ENCODE measurements at places on chromosomes 11 and 22.

GRCh38 chr11:116697639-116698038, 75.1 kb downstream of the BUD13 start:
- no peak for DNase-seq

GRCh38 chr11:94148189-94148588, 19.5 kb downstream of the PANX1 start:
- DNase-seq = no peak

- DNase-seq = no peak
Observed at GRCh38 chr11:37282367-37282766, 684.3 kb upstream of the RAG2 start.

DNA sequence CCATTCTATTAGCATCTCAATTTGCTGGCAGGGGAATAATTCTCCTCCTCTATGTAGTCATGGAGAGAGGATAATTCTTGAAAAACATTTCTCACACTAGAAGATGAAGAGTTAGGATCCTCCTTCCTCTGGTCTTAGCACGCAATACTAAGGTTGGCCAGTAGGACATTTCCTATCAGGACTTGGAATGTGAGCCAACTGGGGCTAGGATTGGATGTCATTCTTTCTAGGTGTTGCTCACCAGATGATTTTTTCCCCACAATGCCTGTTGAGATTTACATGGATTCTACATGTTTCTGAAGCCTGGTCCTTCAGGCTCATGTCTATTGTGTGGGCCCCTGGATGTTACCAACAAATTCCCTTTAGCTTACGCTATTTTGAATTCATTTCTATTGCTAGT, 28.0 kb downstream of the SLN start:
- no peak for DNase-seq

- DNase-seq = peak; percentile 85
Observed at GRCh38 chr11:14309425-14310192, 49.4 kb downstream of the RRAS2 start.

DNA sequence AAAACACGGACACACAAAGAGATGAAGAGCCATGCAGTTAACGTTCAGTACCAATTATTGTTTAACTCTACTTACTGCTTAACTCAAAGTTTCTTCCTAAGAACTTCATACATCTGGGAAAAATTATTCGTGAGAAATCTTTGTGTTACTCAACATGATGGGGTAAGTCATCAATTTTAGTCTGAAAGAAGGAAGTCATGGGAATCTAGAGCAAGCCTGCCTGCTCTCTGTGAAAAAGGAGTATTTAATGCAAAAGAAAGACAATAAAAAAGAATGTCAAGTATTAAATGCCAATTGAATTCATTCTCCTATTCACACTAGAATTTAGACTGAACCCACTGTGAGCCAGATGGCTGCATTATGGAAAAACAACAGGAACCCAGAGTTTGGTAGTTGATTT, 16.0 kb downstream of the TMEM123 start:
- DNase-seq = no peak

GRCh38 chr11:72085621-72086351, 5.1 kb downstream of the LRRC51 start:
- no peak for DNase-seq

- no peak for DNase-seq
Observed at GRCh38 chr11:126669416-126669815, 313.9 kb downstream of the ST3GAL4 start.
